Stimulated activated CD8-positive, alpha-beta memory T cell treated with anti-CD3 and anti-CD28 coated beads, Interleukin-15, amount 100 ng/mL, for 1 hour (primary cell): ENCODE measurements at places on chromosomes 4 and X.
A peak's percentile ranks its signal among the peaks of the same experiment; 100 is the strongest.

DNA sequence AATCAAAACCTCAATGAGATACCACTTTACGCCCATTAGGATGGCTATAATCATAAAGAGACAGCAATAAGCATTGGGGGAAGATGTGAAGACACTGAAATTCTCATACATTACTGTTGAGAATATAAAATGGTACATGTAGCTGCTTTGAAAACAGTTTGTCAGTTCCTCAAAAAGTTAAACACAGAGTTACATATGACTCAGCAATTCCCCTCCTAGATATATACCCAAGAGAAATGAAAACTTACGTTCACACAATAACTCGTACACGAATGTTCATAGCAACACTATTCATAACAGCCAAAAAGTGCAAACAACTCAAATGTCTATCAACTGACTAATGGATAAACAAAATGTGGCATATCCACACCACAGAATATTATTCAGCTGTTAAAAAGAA is 36.6 kb downstream of the PHF8 start:
- DNase-seq, result no peak

DNA sequence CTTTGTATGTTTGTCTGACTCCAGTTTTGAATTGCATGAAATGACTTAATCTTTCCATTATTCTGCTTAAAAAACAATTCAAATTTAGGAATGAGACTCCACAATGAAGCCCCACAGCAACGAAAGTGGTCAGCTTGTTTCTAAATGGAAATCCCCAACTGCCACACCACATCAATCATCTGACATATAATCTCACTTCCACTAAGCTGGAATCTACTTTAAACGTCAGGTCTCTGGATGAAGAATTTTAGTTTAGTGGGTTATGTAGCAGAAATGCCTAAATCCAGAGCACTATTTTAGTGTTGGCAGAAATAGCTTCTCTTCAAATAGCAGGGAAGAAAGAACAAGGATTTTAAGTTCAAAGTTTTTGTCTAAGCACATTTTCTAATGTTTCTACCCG is 1.7 kb upstream of the BMP2K start:
- no peak for DNase-seq

DNA sequence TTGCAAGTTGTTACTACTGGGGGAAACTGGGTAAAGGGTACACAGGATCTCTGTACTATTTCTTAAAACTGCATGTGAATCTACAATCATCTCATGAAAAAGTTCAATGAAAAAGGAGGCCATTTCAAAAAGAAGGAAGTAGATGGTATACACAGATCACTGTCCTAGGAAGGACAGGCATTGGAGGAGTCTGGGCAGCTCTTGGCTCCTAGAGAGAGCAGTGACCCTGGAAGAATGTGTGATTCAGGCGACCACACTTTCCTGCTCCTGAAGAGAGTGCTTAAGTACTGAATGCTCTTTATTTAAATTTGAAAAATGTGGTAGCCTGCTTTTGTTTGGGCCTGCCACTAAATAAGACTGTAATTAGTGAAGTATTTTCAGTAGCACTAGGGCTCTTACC is 318.1 kb upstream of the CASK start:
- DNase-seq, result no peak

DNA sequence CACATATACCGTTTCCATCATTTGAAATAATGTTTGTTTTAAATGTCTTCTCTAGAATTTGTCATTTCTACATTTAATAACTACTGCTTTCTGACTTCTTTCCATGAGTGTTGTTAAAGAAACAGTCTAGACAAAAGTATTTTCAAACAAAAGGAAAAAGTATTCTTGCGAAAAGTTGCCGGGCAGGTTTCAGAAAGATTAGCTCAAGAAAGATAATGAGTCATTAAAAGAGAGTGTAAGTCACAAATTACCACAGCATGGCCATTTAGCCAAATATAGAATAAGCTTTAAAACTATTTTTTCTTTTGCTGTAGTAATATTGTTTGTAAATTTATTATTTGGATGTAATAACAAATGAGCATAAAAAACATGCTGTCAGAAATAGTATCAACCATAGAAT is 493.0 kb downstream of the TLL1 start:
- DNase-seq, result no peak

DNA sequence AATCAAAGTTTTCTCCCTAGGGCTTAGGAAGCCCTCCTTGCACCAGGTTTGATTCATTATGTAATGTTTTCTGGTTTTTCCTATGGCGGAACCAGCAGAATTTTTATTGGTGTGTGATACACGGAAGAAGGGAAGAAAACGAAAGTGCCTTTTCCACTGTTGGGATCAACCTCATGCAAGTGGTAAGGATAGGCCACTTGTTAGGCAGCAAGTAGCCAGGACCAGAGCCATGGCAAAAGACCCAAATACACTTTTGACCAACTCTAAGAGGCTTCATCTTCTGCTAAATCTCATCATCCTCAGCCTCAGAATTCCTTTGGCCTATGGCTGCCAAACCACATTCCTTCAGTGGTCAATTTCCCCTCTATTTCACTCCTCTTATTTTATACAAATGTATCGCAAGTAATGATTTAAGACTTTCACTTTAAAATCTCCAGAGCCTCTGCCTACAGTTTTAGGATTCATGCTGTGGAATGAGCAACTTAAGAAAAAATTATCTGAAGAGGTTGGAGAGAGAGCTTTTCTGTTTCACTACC is 21.2 kb downstream of the PPAT start:
- DNase-seq, result no peak

DNA sequence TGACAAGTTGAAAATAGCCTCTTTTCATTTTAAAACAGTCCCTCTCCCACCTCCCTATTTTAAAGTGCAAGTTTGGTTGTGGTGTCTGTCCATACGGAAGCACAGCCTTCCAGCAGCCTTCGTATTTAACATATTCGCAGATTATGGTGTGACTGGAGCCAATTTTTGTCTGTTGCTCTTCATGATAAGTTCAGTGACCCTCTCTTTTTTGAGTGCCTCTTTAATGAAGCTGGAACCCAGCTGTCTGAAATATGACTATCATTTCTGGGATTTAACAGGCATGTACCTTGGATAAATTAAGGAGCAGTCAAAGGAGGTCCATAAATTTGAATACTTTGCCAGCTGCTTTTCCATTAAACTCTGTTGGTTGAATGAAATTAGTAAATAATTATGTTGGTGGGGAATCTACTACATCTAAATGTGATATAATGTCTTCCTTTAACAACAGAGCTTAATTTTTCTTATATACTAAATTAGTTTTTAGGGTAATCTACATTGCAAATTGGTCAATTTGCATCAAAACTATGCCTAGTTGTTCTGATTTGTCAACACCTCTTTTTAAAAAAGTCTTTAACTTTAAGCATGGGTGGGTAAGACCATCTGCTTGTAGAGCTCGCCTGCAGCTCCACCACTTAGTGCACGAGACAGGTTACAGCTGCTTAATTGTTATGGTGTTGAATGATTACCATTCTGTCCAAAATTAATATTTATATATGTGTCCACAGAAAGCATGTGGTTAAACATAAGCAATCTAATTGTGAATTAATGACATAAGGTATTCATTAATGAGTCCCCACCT is 216.6 kb downstream of the DCTD start:
- no peak for DNase-seq

- DNase-seq, result no peak
Observed at GRCh38 chrX:118189628-118190027, 73.0 kb upstream of the KLHL13 start.

DNA sequence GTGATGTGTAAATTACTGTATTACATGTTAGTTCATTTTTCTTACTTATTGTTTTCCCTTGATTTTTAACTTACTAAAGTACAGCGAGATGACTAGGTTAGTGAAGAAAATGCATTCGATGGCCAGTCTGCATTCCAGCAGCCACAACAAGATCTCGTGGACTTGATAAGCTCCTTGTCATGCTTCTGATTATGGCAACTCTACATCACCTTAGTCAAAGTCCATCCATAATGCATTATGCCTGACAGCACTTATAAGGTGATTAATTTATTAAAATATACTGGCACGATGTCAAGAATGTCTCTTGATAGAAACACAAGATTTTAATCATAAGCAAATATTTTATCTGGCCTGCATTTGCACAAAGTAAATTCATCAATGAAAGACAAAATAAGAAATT is 109.9 kb upstream of the NAP1L5 start:
- DNase-seq, result no peak

GRCh38 chr4:22721204-22721603 is 28.5 kb downstream of the GBA3 start:
- DNase-seq, result no peak

DNA sequence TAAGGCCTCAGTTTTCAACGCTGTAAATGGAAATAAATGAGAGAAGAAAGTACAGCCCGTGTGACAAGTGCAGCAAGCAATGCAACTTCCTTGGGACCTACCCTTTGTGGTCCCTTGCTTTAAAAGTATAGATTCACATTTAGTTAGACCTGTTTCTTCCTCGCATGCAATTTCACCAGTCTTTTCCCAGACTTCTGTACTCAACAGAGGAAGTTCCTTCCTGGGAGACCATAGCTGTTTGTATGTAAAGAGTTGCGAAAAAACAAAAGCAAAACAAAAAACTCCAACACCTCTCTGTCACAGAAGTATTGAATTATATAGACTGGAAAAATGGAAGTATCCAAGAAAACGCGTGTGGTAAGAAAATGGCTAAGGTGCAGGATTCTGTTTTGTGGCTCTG is 1.1 kb upstream of the IRF2 start:
- DNase-seq, result no peak

GRCh38 chrX:112066813-112067212 is 15.8 kb downstream of the TRPC5 start:
- no peak for DNase-seq

DNA sequence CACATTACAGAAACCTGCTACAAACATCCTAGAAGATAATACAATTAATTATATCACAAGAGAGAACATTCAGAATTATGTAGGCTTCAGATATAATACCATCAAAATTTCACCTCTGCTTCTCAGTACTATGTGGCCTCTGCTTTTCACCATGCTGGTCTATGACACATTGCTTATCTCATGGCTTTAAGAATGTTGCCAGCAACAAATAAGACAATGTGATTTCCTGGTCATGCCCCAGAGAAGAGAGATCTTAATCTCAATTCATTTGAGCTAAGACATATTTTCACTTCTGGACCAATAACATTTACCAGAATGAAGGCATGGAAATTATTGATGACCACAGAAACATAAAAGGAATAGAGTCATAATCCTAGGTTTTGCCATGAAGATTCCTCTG is 1233.4 kb upstream of the ADGRL3 start:
- DNase-seq, result no peak

DNA sequence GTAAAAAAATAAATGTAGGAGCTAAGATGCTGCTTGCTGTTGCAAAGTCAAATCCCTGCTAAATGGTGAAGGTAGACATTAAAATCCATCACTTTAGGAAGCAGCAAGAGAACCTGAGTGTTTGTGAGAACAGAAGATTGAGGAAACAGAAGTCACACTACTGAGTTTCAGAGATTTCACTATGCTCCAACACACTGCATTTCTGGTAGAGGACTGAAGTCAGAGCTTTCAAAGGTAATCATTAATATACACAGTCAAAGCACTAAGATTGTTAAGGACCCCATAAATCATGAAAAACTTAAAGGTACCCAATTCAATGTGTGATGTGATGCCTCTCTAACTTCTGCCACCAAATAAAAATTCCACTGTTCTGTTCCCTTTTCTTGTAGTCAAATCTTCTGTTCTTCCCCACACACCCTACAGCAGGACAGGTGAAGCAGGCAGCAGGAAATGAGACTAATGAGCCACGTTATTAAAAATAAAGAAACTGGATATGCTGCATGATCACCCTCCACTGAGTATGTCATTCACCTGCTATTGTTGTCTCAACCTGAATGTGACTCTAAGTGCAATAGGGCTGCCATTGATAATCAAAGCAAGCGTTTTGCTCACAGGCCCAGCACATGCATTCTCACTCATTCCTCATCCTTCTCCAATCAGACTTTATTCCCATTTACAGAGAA is 28.9 kb upstream of the APELA start:
- DNase-seq, result no peak

DNA sequence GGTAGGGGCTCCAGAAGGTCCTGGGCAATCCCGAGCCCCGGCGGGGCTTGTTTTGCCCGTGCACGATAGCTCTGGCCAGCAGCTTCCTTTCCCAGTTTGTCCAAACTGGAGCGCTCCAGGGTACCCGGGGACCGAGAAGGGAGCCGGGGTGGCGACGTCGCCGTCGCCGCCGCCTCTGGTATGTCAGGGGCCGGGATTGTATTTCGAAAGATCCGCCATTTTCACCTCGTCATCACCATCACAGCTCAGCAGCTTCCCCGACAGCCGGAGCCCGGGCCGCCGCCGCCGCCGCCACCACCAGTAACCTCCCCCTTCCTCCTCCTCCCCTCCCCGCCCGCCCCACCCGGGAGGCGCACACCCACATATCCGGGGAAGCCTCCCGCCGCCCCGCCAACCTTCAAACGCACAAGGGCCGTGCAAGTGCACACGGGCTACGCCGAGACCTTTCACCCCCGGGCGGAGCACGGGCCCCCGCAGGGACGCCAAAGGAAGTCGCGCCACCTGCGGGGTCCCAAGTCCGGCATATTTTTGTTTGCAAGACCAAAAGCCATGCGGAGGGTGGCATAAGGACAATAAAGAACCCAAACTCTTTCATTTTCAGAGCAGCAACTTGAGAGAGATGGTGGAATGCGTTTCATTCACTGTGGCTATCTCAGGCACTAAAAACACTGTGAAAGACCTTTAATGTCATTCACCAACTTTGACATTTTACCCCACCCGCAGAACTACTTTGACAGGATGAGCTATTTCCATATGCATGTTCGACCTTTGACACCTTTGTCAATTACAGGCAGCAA is at the start of gene LIN54:
Gene LIN54 (minus strand): TSS at position 302 of the 797 bp plus-strand sequence. CDS start 25,979 bp downstream, outside the sequence.
- peak; percentile 58 for DNase-seq

DNA sequence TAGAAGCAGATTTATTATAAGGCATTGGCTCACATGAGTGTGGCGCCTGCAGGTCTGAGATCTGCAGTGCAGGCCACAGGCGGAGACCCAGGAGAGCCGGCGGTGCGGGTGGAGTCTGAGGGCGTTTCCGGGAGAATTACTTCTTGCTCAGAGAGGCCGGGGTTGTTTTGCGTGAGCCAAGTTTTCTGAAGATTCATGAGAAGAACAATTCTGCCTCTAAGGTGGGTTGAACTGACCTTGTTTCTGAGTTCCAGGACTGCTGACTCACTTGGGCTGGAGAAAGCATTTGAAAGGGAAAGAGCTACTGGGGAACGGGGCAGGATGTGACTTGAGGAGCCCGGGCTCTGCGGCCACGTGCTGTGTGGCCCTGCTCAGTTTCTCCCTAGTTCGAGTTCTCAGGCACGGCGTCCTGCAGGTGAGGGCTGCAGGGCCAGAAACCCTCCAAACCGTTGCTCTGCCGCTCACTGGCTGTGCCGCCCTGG is 36.7 kb upstream of the SORCS2 start:
- no peak for DNase-seq

- no peak for DNase-seq
Observed at GRCh38 chrX:35664833-35665232, 133.3 kb upstream of the MAGEB16 start.

GRCh38 chr4:119834906-119835612 is 206.5 kb upstream of the PDE5A start:
- no peak for DNase-seq

GRCh38 chrX:15334561-15334960 is 762 bp downstream of the PIGA start:
- no peak for DNase-seq

- DNase-seq, result no peak
Observed at GRCh38 chr4:184664445-184665210, 15.1 kb downstream of the PRIMPOL start.

- DNase-seq, result no peak
Observed at GRCh38 chr4:169412046-169412445, 141.3 kb upstream of the SH3RF1 start.
